NCI-H187 treated with DMSO at 0.1 percent for 48 hours (cell line): ENCODE measurements at places on chromosomes 6 and 20.

DNA sequence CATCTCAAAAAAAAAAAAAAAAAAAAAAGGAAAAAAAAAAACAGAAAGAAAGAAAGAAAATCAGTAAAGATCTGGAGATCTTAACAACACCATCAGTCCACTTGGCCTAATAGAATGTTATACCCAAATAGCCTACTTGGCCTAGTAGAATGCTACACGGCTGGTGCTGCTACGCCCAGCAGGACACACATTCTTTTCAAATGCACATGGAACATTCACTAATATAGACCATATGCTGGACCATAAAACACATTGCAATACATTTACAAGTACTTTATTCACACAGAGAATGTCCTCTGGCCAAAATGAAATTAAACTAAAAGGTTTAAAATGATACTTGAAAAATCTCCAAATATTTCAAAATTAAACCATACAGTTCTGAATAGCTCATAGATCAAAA, 80.0 kb upstream of the TNFAIP3 start:
- no peak for DNase-seq

GRCh38 chr6:84462698-84463097, 235.3 kb upstream of the CEP162 start:
- DNase-seq = no peak

GRCh38 chr20:12849225-12849910, 159.4 kb upstream of the SPTLC3 start:
- DNase-seq = no peak

GRCh38 chr20:44211177-44212039, 837 bp upstream of the OSER1 start:
- no peak for DNase-seq

DNA sequence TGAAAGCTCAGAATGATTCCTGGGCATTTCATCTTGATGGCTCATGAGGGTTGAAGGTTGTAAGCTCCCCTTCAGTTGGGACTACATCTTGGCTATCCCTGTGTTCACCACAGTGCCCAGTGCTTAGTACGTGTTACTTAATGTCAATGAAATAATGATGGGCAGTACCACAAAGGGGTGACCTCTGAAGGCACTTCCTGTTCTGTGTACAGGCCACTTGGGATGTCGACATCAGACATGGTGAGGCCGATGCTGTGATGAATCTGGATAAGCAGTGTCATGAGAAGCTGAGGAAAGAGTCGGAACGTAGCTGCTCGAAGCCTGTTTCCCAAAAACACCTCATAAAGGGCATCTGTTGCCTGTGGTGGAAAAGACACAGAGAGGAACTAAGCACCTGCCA, 27.6 kb upstream of the RBL1 start:
- no peak for DNase-seq

DNA sequence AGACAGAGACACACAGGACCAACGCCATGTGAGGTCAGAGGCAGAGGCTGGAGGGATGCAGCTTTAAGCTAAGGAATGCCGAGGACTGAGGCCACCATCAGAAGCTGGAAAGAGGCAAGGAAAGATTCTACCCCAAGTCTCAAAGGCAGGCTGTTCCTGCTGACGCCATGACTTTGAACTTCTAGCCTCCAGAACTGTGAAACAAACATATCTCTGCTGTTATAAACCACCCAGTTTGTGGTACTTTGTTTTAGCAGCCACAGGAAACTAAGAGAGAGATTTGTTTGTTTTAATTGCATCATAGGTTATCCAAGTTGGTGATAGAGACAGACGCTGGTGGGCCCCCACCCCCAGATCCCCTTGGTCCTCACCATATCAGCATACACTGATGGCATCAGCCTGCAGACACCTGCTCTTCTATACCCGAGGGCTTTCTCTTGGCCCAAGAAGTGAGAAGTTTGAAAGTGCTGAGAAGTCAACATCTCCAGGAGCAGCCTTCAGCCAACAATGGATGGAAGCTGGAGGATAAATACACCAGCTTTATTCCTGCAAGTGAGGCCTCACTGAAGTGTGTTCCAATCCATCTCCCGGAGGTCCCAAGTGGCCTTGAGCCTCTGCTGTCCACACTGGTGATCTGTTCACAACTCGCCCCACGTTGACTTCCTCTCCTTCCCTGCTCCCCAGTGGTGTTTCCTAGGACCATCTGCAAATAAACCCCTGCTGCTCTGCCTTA, 154.7 kb downstream of the BTBD3 start:
- no peak for DNase-seq

- DNase-seq = no peak
Observed at GRCh38 chr6:36487698-36488097, 44.9 kb downstream of the KCTD20 start.
